NCI-H1417 (cell line): ENCODE measurements at places on chromosomes 1 and 21.
A peak's percentile ranks its signal among the peaks of the same experiment; 100 is the strongest.

DNA sequence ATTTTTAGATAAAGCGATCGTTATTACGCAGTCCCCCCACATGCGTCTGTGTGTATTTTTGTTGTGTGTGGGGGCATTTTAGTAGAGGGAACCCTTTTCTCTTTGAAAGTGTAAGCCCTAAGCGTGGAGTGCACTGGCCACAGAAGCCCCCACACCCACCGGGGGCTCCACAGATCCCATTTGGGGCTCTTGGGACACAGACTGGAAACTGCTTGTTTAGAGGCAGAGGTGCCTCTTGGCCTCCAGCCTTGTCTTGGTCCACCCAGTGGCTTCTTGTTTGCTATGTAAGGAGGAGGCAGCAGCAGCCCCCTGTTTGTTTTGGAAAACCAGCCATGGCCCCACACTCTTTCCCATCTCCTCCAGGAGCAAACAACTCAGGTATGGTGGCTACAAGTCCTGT lies 42.8 kb downstream of the SLC37A1 start:
- DNase-seq = no peak

- no peak for DNase-seq
Observed at GRCh38 chr1:28326984-28327383, 1.9 kb upstream of the MED18 start.

DNA sequence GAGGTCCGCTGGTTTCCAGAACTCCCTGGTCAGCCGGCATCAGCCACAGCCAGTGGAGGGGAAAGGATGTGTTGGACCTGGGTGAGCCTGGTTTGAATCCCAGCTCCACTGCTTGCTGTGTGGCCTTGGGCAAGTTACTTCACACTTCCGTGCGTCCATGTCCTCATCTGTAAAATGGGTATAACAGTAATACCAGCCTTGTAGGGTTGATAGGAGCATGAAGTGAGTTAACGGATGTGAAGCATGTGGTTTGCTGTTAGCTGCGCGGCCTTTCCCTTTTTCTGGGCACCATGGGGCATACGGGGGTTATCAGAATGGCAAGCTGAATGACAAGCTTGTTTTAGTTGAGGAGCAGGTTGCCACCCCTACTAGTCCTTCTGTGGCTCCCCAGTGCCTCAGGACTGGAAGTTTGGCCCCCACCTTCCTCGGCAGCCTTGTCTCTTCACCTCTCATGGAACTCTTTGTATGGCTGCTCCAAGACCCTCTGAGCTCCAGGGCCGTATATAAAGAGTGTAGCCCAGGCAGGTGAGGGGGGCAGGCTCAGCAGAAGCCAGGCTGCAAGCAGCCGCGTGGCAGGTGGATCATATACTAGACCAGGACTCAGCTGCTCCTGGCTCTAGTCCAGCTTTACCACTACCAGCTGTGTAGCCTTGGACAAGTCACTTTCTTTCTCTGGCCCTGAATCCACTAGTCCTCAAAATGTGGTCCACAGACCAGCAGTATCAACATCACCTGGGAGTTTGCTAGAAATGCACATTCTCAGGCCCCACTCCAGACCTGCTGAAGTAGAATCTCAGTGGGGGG lies 95.4 kb downstream of the LACTBL1 start:
- DNase-seq = no peak

- DNase-seq = peak; percentile 80
Observed at GRCh38 chr1:30847358-30847972, 61.1 kb downstream of the SDC3 start.

- peak; percentile 96 for DNase-seq
Observed at GRCh38 chr1:198876371-198876871, 237.6 kb downstream of the PTPRC start.

- no peak for DNase-seq
Observed at GRCh38 chr1:24277420-24278169, 41.6 kb upstream of the GRHL3 start.

- no peak for DNase-seq
Observed at GRCh38 chr1:82606546-82606945, 805.8 kb downstream of the ADGRL2 start.

DNA sequence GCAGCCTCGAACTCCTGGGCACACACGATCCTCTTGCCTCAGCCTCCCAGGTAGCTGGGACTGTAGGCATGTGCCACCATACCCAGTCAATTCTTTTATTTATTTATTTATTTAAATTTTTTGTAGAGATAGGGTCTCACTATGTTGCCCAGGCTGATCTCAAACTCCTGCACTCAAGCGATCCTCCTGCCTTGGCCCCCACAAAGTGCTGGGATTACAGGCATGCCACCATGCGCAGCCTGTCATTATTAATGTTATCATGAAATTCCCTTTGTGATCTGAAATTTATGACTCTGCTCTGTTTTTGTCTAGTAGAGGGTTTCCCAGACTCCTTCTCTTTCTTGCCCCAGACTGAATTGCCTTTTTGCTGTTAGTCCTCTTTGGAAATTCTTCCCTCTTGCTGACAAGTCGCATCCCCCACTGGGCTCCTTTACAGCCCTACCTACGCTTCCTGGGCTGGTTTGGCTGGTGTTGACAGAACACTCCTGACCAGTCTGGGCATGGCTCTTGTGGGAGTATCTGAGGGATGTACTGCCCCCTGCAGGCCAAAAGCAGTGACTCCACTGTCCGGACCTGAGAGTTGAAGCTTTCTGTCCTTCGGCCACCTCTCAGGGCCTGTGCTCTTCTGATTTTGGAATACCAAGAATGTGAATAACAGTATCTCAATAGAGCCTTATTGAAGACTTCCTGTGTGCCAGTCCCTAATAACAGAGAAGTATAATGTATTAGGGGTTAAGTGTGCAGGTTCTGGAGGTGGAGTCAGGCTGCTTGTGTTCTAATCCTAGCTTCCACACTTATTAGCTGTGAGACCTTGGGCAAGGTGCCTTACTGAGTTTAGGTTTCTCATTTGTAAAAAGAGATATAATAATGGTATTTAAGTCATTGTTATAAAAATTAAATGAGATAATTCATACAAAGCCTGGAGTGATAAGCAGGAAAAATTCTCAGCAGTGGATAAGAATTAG lies 28.2 kb downstream of the TCEANC2 start:
- peak; percentile 18 for DNase-seq

- no peak for DNase-seq
Observed at GRCh38 chr1:84669831-84670230, 20.4 kb downstream of the SSX2IP start.

DNA sequence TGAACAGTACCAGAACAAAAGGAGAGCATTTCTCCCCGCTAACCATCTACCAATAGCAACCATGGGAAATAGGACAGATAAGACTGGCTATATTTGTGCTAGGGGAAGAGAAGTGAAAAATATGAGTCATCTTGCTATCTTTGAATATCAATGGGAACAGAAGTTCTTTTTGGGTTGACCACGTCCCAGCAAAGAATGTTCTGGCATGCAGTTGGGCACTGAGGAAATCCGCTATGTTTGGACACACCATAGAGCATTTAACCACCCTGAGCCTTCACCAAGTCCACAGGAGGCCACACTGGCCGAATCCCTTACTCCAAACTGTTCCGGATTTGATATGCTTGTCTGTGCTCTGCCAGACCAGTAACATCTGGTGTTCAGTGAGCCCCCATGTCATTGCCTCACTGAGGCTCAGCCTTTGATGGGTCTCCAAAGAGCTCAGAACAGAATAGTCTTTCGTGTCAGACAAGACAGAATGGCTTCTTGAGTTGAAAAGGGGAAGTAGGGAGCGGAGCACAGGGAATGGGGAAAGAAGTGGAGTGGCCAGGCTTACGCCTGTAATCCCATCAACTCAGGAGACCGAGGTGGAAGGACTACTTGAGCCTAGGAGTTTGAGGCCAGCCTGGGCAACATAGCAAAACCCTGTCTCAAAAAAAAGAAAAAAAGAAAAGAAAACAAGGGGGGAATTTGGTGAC lies 81.4 kb downstream of the SMYD2 start:
- no peak for DNase-seq

DNA sequence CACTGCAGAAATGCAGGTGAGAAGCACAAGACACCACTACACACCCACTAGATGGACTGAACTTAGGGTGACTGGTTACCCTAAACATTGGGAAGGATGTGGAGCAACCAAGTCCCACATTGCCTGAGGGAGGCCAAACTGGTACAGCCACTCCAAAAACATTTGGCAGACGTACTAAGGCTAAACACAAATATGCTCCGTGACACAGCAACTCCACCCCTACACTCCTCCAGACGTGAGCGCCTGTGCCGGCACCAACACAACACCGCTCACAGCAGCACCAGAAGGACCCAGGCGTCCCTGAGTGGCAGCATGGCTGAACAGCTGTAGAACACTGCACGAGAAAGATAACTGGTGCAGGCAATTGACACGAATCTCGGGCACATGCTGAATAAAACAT lies 14.7 kb downstream of the PTTG1IP start:
- no peak for DNase-seq

DNA sequence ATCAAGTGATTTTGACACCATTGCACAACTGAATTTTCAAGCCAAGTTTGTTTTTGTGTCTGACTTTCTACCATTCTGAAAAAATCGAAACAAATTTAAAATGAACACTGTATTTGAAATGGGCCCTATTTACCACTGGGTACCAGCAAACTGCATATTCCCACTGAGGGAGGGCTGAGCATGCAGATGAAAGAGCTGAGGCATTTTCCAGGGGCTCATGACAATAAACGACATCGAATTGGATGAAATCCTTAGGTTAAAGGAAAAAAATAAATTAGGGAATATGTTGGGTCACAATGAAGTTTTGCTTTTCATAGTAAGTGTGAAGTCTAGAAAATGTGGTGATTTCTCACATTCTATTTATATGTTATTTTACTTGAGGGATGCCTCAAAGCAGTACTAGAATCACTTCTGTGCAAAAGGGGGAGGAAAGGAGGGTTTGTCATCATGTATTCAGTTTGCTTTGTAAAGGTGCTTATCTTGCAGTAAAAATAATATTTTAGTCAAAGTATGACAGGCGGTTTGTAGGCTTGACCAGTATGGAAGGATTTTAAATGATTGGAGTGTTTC lies 11.2 kb downstream of the ZBTB18 start:
- no peak for DNase-seq

DNA sequence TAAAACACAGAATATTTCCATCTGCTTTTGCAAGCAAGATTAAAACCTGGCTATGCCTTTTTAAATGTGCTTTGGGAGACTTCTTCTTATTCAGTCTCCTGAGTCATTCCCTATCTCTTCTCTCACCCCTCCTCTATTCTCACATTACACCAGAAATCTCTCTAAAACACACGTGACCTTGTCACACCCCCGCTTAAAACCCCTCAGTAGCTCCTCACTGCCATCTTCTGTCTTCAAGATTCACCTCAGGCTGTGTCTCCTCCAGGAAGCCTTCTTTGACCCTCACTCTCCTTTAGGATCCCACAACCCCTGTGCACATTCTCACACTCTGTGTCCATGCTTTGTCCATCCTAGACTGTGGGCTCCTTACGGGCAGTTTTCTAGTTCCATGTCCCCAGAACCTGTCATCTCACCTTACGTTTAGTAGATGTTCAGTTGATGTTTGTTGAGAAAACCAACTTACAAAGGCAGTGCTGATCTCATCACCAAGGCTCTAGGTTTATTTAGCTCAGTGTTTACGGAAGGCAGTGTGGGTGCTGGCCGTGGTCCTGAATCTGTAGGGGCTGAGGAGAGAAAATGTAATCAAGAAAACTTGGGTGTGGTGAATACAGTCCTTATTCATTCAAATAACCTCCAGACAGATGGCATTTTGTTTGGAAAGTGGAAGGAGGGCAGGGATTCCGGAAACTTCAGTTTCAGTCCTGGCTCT lies 143.5 kb downstream of the DMRTA2 start:
- no peak for DNase-seq

GRCh38 chr1:230189341-230189740 lies 122.3 kb downstream of the GALNT2 start:
- DNase-seq = peak; percentile 61

- no peak for DNase-seq
Observed at GRCh38 chr1:210289248-210289647, 39.5 kb upstream of the HHAT start.
